ENCODE measurements at places on chromosomes 3 and 15.

GRCh38 chr15:55899537-55899936 is 93.9 kb downstream of the NEDD4 start:
- DNase-seq: no peak

DNA sequence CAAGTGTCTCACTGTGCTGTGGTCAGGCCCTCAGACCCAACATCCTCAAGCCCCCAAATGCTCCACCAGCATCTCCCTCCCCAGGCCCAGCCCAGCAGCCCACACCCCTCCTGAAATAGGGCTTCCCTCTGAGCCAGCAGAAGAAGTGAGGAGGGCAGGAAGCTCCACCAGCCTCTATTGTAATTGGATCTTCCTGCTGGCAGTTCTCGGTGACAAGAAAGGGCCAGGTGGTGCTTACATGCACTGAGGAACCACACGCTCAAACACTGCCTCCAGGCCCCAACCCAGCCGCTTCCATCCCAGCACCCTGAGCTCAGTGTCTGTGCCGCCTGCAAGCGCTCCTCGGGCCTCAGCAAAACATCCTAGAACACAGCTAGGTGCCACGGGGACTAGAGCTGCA is 96.7 kb downstream of the ATP10A start:
- DNase-seq: no peak

- no peak for DNase-seq
Measured at GRCh38 chr3:147354623-147355022, 51.7 kb downstream of the ZIC4 start.

- no peak for DNase-seq
Measured at GRCh38 chr3:184716622-184717398, 4.9 kb upstream of the MAGEF1 start.

- DNase-seq: peak; percentile 43
Measured at GRCh38 chr3:151393146-151393830, 8.7 kb upstream of the P2RY12 start.

- no peak for DNase-seq
Measured at GRCh38 chr15:40893019-40893670, 1.1 kb upstream of the VPS18 start.

GRCh38 chr3:112646623-112647022 is 5.7 kb upstream of the CCDC80 start:
- DNase-seq: no peak

- no peak for DNase-seq
Measured at GRCh38 chr15:38076786-38077185, 142.3 kb downstream of the TMCO5A start.

All from NT2/D1 (cell line).